ENCODE measurements at places on chromosomes 4 and X. TPM values are rescaled to one million over a fixed set of nuclear protein-coding genes. Genes with fewer than 3 reads are reported as not detected.

Gene MGAT4D
- not detected for total RNA-seq

Gene SCLT1
- 9.5 TPM for total RNA-seq

Gene MTNR1A
- not detected for total RNA-seq

Gene SRPX2
- total RNA-seq = 18.9 TPM

Gene F8A2
- total RNA-seq = not detected

Gene ZNF141
- total RNA-seq = 7.8 TPM

Gene RBM47
- 70.6 TPM for total RNA-seq

Gene SYP
- total RNA-seq = 0.36 TPM

Gene FRAS1
- total RNA-seq = 2.6 TPM

Gene MAGEB2
- total RNA-seq = not detected

Gene TENM3
- total RNA-seq = 3.6 TPM

Gene SSX2
- not detected for total RNA-seq

Gene SOX3
- total RNA-seq = not detected

All from esophagus mucosa (tissue), 1 donor.